Stimulated activated CD4-positive, alpha-beta T cell treated with anti-CD3 and anti-CD28 coated beads, Interleukin-12 subunit alpha, Interleukin-12 subunit beta, amount 100 ng/mL, for 48 hours (primary cell): ENCODE measurements at places on chromosomes 12 and 14.

DNA sequence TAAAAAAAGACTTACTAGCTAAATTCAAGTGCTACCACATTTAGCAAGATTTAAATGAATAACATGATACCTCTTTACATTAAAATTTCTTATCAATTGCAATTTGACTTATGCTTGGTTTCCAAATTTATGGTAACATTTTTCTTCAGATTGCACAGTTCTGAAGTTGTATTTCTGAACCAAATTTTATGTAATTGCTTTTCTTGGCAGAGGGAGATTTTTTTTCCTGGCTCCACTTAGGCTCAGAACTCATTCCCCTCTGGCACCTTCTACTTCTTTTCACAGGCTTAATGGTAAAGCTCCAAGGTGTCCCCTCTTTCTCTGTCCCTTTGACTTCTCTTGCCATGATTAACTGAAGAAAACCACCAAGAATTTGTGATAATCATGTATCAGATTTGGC, 99.8 kb upstream of the TMTC1 start:
- no peak for DNase-seq

GRCh38 chr12:16307856-16308475, 30.5 kb upstream of the SLC15A5 start:
- no peak for DNase-seq

DNA sequence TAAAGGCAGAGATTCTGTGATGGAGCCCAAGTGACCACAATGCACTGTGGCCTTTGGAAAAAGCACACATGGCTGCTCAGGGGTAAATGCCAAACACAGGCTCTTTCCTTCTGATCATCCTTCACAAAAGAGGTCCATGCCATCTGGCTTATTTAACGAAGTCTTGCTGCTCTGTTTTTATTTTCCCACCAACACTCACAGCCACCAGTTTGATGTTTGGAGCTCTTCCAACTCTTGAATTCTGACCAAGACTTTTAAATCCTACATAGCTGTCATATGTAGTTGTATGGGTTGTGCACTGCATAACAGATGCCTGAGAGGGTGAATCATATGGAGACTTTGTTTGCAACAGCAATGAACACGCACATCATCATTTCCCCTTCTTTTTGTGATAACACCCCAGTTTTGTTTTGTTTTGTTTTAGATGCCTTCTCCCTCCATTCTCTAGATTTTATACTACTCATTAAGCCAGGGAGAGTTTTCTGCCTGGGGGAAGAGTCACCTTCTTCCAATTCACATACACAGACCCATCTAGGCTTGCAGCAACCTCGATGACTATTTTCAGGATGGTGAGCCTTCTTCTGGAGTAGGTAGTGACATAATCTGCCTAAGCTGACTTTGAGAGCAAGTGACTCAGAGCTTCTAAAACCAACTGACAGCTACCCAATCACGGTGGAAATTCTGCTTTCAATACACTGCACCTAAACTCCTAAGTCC, 145.2 kb upstream of the WSCD2 start:
- DNase-seq, result no peak

- no peak for DNase-seq
These were observed 33.6 kb upstream of the TMEM179 start for GRCh38 chr14:104638190-104638589.

- no peak for DNase-seq
These were observed 172.4 kb upstream of the CAND1 start for GRCh38 chr12:67096533-67097318.

DNA sequence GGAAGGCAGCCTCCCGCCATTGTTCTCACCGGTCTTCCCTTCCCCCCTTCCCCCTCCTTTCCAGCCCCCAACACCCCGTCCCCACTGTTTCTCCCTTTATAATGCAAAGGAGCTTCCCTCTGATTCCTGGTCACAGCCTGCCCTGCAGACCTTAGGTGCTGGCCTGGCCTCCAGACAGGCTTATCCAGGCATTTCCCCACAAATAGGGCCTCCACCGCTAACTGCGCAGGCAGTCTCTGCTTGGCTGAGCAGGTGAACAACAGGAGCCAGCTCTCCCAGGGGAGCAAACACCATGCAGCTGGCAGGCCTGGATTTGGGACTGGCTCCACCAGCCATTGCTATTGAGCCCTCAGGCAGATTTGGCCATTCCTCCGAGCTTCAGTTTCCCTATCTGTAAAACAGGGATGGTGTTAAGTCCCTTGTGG, 46.0 kb downstream of the SMIM41 start:
- DNase-seq, result no peak

GRCh38 chr12:111585690-111586089, 13.4 kb downstream of the ATXN2 start:
- no peak for DNase-seq

GRCh38 chr14:41860586-41860985, 253.9 kb downstream of the LRFN5 start:
- DNase-seq, result no peak

GRCh38 chr14:94392510-94392935, 4.1 kb upstream of the SERPINA1 start:
- peak; percentile 30 for DNase-seq
